ENCODE measurements at places on chromosomes 6 and 20. TPM values are rescaled to one million over a fixed set of nuclear protein-coding genes. Genes with fewer than 3 reads are reported as not detected.

The COX4I2 gene
- 0.26 TPM for polyA plus RNA-seq

The MAVS gene
- 12.3 TPM for polyA plus RNA-seq

The HDGFL1 gene
- not detected for polyA plus RNA-seq

The TRIM40 gene
- not detected for polyA plus RNA-seq

GRCh38 chr6:138765896-138766655 is 7.5 kb upstream of the CCDC28A start:
- DNase-seq, result no peak

- peak; percentile 71 for DNase-seq
Observed at GRCh38 chr20:3092611-3093379, 8.3 kb upstream of the AVP start.

GRCh38 chr6:144469144-144469575 is 184.0 kb downstream of the UTRN start:
- no peak for DNase-seq

DNA sequence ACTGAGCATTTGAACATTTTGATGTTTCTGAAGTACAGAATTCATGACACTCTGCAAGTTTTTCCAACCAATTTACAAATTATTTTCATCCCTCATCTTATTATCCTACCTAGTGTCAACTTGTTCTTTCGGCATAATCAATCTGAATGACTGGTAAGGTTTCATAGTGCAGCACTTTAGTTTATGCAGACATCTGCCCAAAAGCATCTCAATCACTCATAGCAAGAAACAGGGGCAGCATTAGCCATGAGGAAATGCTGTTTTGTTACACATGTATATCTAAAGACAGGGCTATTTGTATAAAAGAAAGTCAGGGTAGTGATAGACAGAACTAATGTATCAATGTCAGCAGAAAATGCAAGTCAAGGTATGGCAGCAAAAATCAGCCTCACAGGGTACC is 378.1 kb upstream of the AGPAT4 start:
- DNase-seq, result no peak

DNA sequence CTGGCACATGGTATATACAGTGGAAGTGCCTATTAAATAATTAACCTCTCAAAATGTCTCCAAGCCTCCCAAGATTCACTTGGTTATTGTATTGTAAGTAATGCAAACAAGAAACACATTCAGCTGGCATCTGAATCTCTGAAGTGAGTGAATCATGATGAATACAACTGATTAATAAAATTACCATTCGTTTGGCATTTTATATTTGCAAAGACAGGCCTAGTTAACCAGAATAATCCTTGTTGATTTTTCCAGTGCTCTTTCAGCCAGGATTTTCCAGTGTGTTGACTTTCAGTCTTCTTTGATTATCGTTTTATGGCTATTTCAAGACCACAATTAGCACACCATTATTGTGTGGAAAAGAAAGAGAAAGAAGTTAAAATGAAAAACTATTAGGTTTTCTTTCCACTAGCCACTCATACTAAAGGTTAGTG is 20.3 kb downstream of the SLC22A2 start:
- DNase-seq, result no peak

GRCh38 chr6:20540683-20541082 is 6.4 kb downstream of the CDKAL1 start:
- DNase-seq, result no peak

DNA sequence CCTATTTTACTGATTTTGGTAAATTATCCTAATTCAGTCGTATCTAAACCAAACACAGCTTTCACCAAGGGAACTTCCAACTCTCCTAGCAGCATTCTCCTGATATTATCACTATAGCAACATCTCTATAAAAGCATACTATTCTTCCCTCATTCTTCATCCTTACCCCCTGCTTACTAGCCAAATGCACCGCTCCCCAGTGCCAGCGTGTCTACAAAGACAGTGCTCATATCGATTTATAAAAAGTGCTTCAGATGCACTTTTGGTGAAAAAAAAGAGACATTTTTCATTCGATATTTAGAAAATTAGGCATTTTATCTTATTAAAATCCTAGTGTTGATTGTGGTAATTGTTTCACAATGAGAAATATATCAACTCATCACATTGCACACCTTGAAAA is 74.0 kb downstream of the SYNE1 start:
- no peak for DNase-seq

DNA sequence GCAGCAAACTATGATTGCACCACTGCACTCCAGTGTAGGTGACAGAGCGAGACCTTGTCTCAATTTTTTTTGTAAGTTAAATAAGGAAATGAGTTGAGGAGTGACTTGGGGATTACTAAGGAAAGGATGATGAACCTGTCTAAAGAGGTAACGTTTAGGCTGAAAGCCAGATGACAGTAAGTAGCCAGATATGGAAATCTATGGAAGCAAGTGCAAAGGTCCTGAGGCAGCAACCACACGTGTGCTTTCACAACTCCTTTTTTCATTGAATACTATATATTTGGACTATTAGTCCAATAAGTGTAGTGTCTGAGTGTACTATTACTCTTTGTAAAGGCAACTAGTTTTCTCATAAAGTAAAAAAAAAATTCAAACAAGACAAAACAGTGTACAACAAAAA is 147.4 kb downstream of the CD24 start:
- DNase-seq, result no peak

DNA sequence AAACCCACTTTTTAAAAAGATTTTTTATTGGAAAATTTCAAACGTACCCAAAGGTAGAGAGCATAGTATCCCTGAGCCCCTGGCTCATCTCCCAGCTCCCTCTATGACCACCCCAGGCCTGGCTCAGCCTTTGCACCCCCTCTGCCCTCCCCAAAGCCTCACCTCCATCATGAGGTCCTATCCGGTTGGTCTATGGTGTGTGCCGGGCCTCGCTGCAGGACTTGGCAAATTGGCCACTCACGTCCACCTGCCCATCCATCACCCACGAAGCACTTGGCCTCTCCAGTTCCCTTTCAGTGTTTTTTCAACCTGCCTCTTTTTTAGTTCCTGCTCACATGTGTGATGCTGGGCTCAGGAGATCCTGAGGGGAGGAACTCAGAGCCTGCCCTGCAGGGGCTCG is 147.4 kb downstream of the CDH4 start:
- DNase-seq, result no peak

DNA sequence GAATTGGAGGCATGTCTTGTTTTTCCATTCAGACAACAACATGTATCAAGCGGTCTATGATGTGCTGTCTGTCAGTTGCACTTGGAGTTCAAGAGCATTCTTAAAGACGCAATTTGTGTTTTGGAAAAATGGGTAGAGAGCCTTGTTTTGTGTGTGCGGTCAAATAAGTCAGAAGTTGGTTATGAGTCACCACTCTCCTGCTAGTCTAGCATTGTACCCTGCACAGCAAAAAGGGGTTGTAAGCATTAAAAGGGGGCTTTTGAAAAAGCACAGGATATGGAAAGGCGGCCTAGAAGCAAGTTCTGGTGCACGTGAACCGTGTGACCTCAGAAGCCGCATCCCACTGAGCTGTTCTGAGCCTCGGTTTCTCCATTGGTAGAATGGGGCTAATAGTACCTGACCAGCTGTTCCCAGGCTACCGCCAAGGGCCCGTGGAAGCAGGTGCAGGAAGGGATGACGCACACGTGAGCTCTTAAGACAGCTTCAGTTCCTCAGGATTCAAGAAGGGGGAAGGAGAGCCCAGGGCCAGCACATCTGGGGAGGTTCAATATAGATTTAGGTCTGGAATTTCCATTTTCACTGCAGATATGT is 61.6 kb upstream of the SNX9 start:
- DNase-seq, result no peak

GRCh38 chr6:126461045-126461444 is 121.1 kb downstream of the CENPW start:
- no peak for DNase-seq

GRCh38 chr6:75117701-75118100 is 88.2 kb downstream of the COL12A1 start:
- no peak for DNase-seq

GRCh38 chr20:2124564-2125213 is 23.1 kb downstream of the STK35 start:
- no peak for DNase-seq

GRCh38 chr20:1417790-1418189 is 24.9 kb upstream of the FKBP1A start:
- DNase-seq, result no peak

- peak; percentile 5 for DNase-seq
Observed at GRCh38 chr20:33262658-33263065, 20.4 kb upstream of the BPIFB1 start.

- no peak for DNase-seq
Observed at GRCh38 chr6:8758412-8758811, 323.1 kb upstream of the SLC35B3 start.

- DNase-seq, result no peak
Observed at GRCh38 chr6:133568970-133569889, 319.7 kb upstream of the TCF21 start.
